Sciatic nerve (tissue), 2 donors: ENCODE measurements at places on chromosomes 16 and 17. TPM values are rescaled to one million over a fixed set of nuclear protein-coding genes. Genes with fewer than 3 reads are reported as not detected.

- no peak for DNase-seq
Observed at GRCh38 chr17:10357768-10358167, 15.0 kb downstream of the MYH13 start.

GRCh38 chr16:79593074-79593531 is 7.4 kb downstream of the MAF start:
- DNase-seq: no peak

DNA sequence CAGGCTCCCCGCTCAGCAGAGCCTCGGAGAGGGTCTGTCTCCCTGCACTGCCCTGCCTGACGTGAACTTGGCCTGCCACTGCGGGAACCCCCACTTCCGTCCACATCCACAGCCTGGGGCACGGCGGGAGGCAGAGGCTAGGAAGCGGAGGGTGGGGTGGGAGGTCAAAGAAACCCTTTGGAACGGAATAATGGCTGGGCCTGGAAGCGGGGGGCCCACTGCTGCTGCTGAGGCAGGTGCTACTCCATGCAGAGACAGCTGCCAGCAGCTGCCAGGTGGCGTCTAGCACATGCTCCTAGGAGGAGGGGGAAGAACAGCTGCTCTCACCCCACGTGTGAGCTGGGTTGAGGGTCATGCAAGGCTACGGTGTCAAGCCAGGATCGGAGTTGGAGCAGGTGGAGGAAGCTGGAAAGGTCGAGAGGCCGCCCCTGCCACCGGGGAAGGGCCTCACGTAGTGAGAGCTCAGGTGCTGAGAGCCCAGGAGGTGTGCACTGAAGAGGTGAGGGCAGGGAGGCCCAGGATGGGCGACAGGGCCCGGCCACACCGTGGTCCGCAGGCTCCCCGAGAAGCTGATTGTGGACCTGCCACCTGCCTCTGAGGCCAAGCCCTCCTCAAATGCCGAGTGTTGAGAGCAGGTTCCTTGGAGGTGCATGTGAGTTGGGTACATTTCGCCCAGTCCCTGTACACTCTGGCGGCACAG is 9.8 kb downstream of the FSCN2 start:
- DNase-seq: no peak

DNA sequence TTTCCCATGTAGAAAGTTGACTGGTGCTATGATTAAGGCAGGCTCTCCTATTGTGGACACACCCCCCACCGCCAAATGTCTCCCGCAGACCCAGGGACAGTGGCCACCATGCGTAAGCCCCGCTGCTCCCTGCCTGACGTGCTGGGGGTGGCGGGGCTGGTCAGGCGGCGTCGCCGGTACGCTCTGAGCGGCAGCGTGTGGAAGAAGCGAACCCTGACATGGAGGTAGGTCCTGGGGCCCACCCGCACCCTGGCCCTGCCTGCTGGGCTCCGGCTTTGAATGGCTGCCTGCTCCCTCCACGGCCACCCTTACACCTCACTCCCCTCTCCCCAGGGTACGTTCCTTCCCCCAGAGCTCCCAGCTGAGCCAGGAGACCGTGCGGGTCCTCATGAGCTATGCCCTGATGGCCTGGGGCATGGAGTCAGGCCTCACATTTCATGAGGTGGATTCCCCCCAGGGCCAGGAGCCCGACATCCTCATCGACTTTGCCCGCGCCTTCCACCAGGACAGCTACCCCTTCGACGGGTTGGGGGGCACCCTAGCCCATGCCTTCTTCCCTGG is 3.6 kb downstream of the MMP25 start:
- no peak for DNase-seq

The HASPIN gene
- 0.36 TPM for total RNA-seq

The EVPL gene
- 1.2 TPM for total RNA-seq

- DNase-seq: peak; percentile 82
Observed at GRCh38 chr17:8436169-8436843, 622 bp downstream of the NDEL1 start.

The CDRT15 gene
- total RNA-seq: not detected

GRCh38 chr17:68182940-68183551 is 64.8 kb upstream of the AMZ2 start:
- DNase-seq: no peak

- DNase-seq: no peak
Observed at GRCh38 chr16:79482011-79482410, 118.5 kb downstream of the MAF start.

DNA sequence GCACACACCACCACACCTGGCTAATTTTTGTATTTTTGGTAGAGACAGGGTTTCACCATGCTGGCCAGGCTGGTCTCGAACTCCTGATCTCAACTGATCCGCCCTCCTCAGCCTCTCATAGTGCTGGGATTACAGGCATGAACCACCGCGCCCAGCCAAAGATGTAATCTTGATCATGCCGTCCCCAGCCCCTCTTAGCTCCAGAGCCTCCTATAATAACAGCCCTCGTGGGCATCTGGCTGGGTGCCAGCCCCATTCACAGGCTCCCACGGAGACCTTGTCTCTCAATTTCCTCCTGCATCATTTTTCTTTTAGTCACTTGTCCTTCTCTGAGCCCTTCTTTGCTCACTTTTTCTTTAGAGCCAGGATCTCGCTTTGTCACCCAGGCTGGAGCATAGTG is 94.2 kb downstream of the KATNIP start:
- DNase-seq: no peak

The ALOXE3 gene
- not detected for total RNA-seq

GRCh38 chr16:74921051-74921450 is 63.9 kb downstream of the WDR59 start:
- DNase-seq: no peak

- no peak for DNase-seq
Observed at GRCh38 chr16:72797621-72798020, 250.3 kb downstream of the ZFHX3 start.

The ANKRD40CL gene
- total RNA-seq: not detected

The RPA1 gene
- total RNA-seq: 83.0 TPM

- no peak for DNase-seq
Observed at GRCh38 chr17:56034197-56034635, 119.1 kb upstream of the ANKFN1 start.

The USB1 gene
- 25.9 TPM for total RNA-seq

DNA sequence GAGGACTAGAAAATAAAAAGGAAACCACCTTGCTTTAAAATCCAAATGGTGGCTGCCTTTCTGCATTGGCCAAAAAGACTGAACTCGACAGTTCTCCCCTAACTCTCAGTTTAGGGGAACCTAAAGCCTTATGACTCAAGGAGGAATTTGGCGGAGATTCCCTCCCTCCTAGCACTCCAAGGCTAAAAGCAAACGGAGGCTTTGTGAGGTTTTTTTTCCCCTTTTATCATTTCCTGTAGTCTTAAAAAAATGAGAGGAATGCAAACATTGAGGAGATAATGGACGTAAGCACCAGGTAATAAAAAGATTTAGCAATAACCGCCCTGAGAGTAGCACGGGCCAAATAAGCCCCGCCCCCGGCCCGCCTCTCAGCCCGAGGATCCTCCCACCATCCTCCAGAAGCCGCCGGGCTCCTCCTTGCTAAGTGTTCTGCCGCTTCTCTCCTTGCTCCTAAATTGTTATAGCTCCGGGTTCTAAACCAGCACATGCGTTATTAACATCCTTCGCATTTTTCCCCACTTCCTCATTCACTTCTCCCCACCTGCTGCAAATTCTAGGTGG is 5.8 kb upstream of the KIFC3 start:
- peak; percentile 84 for DNase-seq

- DNase-seq: no peak
Observed at GRCh38 chr16:11731222-11731621, 11.4 kb downstream of the TXNDC11 start.

GRCh38 chr16:62709794-62710193 is 673.6 kb upstream of the CDH8 start:
- DNase-seq: no peak

- peak; percentile 88 for DNase-seq
Observed at GRCh38 chr17:17836818-17837379, at the start of gene SREBF1. Gene SREBF1 (minus strand): TSS chr17:17836986. CDS start chr17:17836817, 169 bp downstream.

DNA sequence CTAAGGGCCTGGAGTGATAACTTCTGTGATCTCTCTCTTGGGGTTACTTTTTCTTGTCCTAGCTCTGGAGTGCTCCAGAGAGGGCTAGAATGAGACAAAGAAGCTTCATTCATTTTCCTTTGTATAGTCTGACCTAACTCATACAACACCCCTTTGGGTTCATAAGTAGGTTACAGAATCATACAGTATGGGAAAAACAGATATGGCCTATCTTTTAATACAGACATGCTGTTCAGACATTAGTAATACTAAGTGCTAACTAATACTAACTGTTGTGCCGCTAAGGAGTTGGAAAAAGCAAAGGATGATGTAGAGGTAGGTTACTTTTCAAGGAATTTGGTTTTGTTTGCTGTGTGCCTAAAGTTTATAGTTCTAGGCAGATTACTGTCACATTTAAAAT is 84.7 kb downstream of the NLK start:
- DNase-seq: no peak

The SETD1A gene
- 17.8 TPM for total RNA-seq

The KRTAP2-1 gene
- not detected for total RNA-seq

The RND2 gene
- total RNA-seq: 3.4 TPM

The SEPTIN12 gene
- total RNA-seq: not detected

- no peak for DNase-seq
Observed at GRCh38 chr16:16915771-16916170, 536.8 kb downstream of the NPIPA7 start.

DNA sequence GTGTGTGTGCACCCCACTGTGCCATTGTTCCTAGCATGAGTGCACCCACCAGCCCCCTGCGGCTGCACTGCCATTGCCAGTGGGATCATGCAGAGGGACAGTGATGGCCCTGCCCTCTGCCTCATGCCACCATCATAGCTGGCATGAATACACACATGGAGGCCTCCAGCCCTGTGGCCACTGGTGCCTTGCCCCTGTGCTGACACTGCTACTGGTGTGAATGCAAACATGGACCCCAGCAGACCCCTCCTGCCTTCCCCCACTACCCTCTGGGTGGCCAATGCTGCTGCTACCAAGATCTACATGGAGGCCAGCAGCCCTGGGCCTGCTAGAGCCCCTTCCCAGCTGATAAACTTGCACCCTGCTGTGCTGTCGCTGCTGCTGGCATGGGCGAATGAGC is 995.5 kb upstream of the GOT2 start:
- no peak for DNase-seq

The SULT1A1 gene
- total RNA-seq: 40.0 TPM

DNA sequence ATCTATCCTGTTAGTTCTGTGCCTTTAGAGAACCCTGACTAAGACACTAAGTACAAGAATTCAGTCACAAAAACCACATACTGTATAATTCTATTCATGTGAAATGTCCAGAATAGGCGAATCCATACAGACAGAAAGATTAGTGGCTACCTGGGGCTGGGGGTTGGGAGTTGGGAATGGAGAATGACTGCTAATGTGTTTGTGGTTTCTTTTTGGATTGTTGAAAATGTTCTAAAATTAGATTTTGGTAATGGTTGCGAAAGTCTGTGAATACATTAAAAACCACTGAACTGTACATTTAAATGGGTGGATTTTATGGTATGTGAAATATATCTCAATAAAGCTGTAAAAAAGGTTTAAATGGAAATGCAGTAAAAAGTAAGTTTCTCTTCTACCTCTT is 80.4 kb upstream of the AKTIP start:
- DNase-seq: no peak

The LAT gene
- total RNA-seq: 5.8 TPM

The PITPNM3 gene
- 4.3 TPM for total RNA-seq

The TNP2 gene
- total RNA-seq: not detected

- DNase-seq: no peak
Observed at GRCh38 chr17:32123782-32124181, 18.5 kb upstream of the RHOT1 start.

- peak; percentile 58 for DNase-seq
Observed at GRCh38 chr16:80932708-80933095, 74.0 kb downstream of the CMC2 start.

DNA sequence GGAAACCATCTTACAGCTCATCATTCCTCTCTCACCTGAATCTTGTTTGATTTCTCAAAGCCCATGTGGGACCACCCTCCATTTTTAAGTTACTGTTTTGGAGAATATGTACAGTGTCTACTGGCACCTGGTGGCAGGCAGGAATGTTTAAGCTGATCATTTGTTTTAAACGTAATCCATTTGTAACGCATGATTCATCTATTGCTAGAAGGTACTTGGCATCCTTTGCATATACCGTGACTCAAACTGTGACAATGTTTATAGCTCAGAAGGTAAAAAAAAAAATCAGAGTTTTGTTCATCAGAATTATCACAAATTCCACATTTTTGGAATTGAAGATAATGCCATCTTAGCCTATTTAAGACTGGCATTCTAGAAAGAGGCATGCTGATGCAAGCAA is 1007.5 kb upstream of the EEF2KMT start:
- DNase-seq: no peak

DNA sequence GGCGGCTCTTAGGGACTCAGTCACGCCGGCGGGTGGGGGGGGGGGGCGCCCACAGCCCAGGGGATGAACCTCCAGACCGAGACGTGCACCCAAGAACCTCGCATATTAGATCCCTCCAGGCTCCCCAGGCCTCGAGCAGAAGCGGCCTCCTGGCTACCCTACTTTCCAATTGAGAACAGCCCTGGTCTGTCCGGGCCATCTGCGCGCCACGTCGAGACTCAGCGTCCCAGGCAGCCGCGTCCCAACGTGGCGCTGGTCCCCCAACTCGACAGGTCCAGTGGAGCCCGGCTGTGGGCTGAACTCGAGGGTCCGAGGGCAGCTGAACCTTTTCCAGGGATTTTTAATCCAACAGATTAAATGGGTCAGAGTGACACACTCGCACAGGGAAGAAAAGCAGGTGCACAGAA is 2.3 kb upstream of the IRX3 start:
- no peak for DNase-seq

DNA sequence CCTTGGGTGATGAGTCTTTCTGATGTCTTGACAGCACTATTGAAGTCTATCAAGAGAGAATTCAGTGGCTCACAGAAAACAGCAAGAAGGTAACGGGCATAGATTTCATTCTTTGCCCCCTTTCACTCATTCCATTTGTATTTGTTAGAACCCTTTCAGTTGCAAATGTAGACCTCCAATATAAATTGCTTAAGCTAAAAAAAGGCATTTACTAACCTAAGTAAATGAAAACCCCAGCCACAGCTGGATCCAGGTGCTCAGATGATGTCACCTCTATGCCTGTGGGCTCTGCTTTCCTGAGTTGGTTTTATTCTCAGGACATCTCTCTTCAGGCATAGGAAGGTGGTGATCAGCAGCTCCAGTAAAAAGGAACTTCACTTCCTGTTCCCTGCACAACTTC is 11.1 kb downstream of the VWA3A start:
- DNase-seq: no peak

The HOXB8 gene
- total RNA-seq: 0.98 TPM

DNA sequence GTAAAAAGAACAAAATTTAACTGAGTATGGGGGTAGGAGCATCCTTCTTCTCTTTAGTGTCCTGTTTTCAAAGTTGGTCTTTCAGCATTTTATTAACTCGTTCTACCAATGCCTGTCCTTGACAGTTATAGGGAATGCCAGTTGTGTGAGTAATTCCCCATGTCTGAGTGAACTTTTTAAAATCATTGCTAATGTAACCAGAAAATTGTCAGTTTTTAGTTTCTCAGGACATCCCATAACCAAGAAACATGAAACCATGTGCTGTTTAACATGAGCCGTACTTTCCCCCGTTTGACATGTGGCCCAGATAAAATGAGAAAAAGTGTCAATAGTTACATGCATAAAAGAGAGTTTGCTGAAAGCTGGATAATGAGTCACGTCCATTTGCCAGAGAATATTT is 71.4 kb upstream of the ARL4D start:
- no peak for DNase-seq
